ENCODE measurements at places on chromosomes 12 and 14. TPM values are rescaled to one million over a fixed set of nuclear protein-coding genes. Genes with fewer than 3 reads are reported as not detected.

The GLT1D1 gene
- 4.4 TPM for total RNA-seq

The GLI1 gene
- 2.3 TPM for total RNA-seq

The RIPK3 gene
- total RNA-seq, result not detected

The PARPBP gene
- 6.3 TPM for total RNA-seq

The PTPRO gene
- total RNA-seq, result 32.5 TPM

The FSCB gene
- not detected for total RNA-seq

The CISTR gene
- total RNA-seq, result not detected

The ASCL1 gene
- not detected for total RNA-seq

The IL22 gene
- not detected for total RNA-seq

The CD163L1 gene
- 36.8 TPM for total RNA-seq

The LMO3 gene
- 0.78 TPM for total RNA-seq

The HAL gene
- not detected for total RNA-seq

The SYNJ2BP gene
- total RNA-seq, result 17.4 TPM

The SRRM4 gene
- 183 TPM for total RNA-seq

The PEX5 gene
- total RNA-seq, result 71.0 TPM

The ASPG gene
- not detected for total RNA-seq

The ZFYVE21 gene
- total RNA-seq, result 49.1 TPM

The PLA2G1B gene
- total RNA-seq, result not detected

The SLC17A8 gene
- 0.25 TPM for total RNA-seq

The OVCH1 gene
- total RNA-seq, result not detected

The KRT7 gene
- total RNA-seq, result not detected

The IL31 gene
- not detected for total RNA-seq

The KRT77 gene
- total RNA-seq, result not detected

The FOXG1 gene
- not detected for total RNA-seq

The KRT2 gene
- total RNA-seq, result not detected

The TSPAN19 gene
- total RNA-seq, result 2.9 TPM

The BIN2 gene
- not detected for total RNA-seq

The KRT6A gene
- total RNA-seq, result not detected

The KRT79 gene
- not detected for total RNA-seq

The TOMM20L gene
- total RNA-seq, result not detected

The ATP5MC2 gene
- total RNA-seq, result 283 TPM

The DLGAP5 gene
- total RNA-seq, result 8.2 TPM

The ERP27 gene
- not detected for total RNA-seq

The IL26 gene
- total RNA-seq, result not detected

The EID3 gene
- total RNA-seq, result 3.7 TPM

The C14orf39 gene
- 1.4 TPM for total RNA-seq

The ENDOU gene
- total RNA-seq, result not detected

The OAS1 gene
- total RNA-seq, result not detected

The OR11G2 gene
- not detected for total RNA-seq

The ARL1 gene
- 20.0 TPM for total RNA-seq

The MYRFL gene
- not detected for total RNA-seq

The B4GALNT3 gene
- 3.3 TPM for total RNA-seq

The TSFM gene
- 35.7 TPM for total RNA-seq

The LTBP2 gene
- total RNA-seq, result 1.2 TPM

The SLCO1B1 gene
- total RNA-seq, result not detected

The GSG1 gene
- total RNA-seq, result not detected

The MDM1 gene
- total RNA-seq, result 7.9 TPM

The FLRT2 gene
- total RNA-seq, result 69.6 TPM

The NKX2-1 gene
- total RNA-seq, result not detected

The LAG3 gene
- 7.3 TPM for total RNA-seq

The LRFN5 gene
- 7.3 TPM for total RNA-seq

The KRT78 gene
- total RNA-seq, result not detected

The SPATA7 gene
- 17.6 TPM for total RNA-seq

All from glutamatergic neuron (in vitro differentiated cells).